ENCODE measurements at places on chromosomes 5 and 9.

DNA sequence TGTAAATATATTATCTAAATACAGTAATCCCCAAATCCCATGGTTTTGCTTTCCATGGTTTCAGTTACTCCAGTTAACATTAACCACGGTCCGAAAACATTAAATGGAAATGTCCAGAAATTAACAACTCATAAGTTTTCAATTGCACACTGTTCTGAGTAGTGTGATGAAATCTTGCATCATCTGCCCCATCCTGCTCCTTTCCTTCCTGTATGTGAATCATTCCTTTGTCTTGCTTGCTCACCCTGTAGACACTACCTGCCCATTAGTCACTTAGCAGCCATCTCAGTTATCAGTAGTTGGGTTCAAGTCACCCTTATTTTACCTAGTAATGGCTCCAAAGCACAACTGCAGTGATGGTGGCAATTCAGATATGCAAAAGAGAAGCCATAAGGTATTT lies 1568.5 kb upstream of the WWC1 start:
- no peak for DNase-seq

DNA sequence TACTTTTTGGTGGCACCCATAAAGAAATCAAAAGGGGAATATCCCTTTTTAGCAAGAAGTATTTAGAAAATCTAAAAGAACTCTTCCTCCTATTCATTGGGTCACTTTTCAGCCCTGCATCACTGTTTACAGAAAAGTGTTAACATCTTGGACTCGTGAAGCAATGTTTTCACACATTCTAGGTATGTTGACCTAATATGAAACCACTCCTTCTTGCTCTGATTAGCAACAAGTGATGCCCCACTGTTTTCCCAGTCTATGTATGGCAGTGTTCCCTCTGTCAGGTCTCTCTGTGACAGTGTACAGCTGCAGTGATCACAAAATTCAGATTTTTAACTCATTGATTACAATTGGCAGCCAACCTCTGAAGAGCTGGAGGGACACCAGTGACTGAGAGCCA lies 148.2 kb upstream of the SLC12A2 start:
- no peak for DNase-seq

GRCh38 chr9:131999692-132000551 lies 79.7 kb downstream of the MED27 start:
- DNase-seq, result no peak

- DNase-seq, result no peak
Observed at GRCh38 chr9:16833296-16833835, 37.1 kb downstream of the BNC2 start.

- no peak for DNase-seq
Observed at GRCh38 chr9:133950629-133951111, 41.5 kb downstream of the VAV2 start.

DNA sequence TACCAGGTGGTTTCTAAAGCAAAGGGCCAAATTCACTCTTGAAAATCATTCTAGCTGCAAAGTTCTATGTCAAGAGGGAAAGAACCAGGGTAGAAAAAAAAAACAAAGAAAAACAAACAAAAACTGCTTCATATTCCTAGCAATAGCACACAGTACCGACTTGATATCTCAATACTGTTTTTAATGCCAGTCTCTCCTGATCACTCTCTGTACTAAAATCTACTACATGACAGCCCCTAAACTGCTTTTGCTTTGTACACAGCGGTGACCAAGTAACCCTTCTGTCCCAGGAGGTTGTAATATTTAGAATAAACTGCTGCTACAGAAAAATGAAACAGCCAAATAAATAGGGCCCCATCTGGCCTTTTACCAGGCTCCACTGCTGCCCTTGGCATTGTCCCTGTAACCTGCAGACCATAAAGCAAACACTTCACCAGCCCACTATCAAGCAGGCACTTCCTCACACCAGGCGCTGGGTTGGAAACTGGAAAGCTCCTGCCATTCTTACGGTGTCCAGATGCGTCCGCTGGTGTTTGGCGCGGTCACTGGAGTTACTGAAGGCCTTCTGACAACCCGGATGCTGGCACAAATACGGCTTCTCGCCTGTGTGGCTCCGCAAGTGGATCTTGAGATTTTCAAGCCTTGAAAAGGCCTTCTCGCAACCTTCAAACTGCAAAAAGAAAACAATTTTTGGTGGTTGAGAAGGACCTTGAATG lies 363.2 kb downstream of the GLIS3 start:
- no peak for DNase-seq

DNA sequence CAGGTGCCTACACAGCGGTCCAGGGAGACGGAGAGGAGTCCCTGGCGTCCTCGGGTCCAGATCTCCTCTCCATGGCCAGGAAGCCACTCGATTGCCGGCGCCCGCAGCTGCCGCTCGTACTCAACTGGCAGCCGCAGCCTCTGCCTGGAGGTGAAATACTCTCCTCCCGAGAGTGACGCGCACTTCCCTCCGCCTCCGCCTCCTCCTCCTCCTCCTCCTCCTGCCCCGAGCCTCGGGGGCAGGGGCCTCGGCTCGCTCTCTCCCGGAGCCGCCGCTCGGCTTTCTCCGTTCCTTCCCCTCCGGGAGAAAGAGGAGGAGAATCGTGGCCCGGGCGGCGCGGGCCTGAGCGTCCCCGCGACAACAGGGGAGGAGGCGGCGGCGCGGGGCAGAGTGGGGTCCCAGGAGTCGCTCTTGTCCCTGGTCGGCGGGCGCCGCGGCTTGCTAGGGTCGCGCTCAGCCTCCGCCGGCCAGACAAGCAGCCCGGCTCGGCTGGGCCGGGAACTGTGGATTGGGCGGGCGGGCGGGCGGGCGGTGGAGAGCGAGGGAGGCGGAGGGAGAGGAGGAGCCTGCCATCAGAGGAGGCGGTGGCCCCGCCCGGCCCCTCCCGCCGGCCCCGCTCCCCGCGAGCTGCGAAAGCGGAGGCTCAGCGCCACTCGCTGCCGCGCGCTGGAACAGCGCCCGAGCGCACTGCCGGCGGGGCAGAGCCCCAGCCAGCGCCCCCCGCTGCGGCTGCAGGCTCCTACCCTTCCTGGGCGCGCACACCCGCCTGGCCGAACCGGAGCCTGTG lies at the start of gene CEMIP2:
CEMIP2 (minus strand) TSS at position 126 of the 787 bp plus-strand sequence. CDS start 18,140 bp downstream, outside the sequence.
- peak; percentile 89 for DNase-seq

- no peak for DNase-seq
Observed at GRCh38 chr9:110815361-110815760, 146.8 kb downstream of the MUSK start.

DNA sequence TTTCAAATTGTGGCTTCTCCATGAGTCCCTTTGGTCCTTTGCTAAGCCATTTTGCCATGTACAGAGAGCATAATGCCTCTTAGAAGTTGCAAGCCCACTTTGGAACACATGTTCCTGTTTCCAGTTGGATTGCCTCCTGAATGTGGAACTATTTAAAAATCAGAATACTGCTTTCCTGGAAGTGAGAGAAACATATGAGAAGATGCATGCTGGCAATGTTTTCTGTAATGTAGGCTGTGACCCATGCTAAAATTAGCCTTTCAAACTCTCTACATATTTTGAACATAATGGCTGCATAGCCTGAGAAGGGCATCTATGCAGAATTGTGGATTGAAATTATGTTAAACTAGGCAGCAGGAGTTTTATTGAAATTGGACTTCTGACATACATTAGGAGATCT lies 175.5 kb upstream of the PAPPA start:
- no peak for DNase-seq

- no peak for DNase-seq
Observed at GRCh38 chr9:4671737-4672136, 5.5 kb upstream of the SPATA6L start.

DNA sequence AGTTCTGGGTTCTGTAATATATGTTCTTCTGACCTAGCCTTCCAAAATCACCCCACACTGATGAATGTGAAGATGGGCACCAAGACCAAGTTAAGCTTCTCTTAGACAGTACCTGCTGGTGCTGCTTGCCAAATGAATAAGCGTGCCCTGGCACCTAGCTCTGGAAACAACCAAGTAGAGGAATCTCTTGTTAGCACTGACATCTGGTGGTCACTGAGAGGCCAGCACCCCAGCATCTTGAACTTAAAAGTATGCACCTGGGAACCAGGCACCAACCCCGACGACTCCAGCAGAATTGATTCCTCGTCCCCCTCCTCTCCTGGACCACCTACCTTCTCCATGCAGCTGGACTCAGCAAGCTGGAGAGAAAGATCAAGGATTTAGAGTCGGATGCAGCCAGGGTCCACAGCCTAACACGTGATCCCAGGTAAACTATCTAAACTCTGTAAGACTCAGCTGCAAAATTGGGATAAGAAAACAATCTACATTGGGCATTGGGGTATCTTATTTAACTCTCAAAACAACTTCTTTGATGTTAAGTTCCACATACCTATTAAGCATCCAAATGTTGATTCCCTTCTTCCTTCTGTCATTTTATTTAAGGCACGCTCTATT lies 89.8 kb downstream of the SLC1A3 start:
- DNase-seq, result no peak

- no peak for DNase-seq
Observed at GRCh38 chr9:132136151-132136780, 25.6 kb upstream of the NTNG2 start.

- no peak for DNase-seq
Observed at GRCh38 chr5:30981576-30981975, 211.9 kb upstream of the CDH6 start.

GRCh38 chr5:77630114-77630680 lies 8.3 kb downstream of the OTP start:
- no peak for DNase-seq

- no peak for DNase-seq
Observed at GRCh38 chr5:51495672-51496071, 112.4 kb downstream of the ISL1 start.

GRCh38 chr9:35076848-35077247 lies 2.9 kb downstream of the FANCG start:
- no peak for DNase-seq

- DNase-seq, result no peak
Observed at GRCh38 chr9:114677418-114677817, 4.6 kb downstream of the TEX48 start.

DNA sequence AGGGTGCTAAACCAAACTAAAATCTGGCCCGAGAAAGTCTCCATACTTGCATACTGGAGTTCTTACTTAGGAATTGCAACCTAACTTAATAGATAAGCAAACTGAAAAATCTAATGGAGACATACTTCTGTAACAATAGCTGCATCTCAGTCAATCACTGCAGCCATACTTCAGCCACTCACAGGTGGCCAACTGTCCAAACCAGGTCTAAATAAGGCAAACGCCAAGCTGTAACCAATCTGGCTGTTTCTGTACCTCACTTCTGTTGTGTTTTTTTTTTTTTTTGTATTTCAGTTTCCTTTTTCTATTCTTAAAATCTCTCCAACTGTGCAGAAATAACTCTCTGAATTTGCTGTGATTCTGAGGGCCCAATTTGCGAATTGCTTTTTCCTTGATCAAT lies 4.4 kb upstream of the NDUFB6 start:
- no peak for DNase-seq

- DNase-seq, result no peak
Observed at GRCh38 chr5:32710550-32711361, at the start of gene NPR3. Gene NPR3, plus strand, starts transcription at chr5:32711321. Its CDS starts 456 bp downstream, at chr5:32711777.

DNA sequence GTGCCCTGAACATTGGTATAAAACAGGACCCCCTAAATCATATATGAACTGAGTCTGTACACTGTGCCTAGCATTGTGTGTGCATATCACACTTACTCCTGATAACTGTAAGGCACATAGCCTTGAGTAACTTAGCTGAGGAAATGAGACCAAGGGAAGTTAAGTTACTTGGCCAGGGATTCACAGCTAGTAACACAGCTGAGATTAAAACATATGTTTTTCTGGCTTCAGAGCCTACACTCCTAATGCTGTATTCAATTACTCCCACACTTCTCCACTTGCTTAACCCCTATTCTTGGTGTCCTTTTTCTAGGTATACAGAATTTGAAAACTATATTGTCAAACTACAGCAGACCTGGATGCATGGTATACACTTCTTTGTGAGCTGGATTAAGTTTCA lies 12.8 kb downstream of the GHR start:
- no peak for DNase-seq

DNA sequence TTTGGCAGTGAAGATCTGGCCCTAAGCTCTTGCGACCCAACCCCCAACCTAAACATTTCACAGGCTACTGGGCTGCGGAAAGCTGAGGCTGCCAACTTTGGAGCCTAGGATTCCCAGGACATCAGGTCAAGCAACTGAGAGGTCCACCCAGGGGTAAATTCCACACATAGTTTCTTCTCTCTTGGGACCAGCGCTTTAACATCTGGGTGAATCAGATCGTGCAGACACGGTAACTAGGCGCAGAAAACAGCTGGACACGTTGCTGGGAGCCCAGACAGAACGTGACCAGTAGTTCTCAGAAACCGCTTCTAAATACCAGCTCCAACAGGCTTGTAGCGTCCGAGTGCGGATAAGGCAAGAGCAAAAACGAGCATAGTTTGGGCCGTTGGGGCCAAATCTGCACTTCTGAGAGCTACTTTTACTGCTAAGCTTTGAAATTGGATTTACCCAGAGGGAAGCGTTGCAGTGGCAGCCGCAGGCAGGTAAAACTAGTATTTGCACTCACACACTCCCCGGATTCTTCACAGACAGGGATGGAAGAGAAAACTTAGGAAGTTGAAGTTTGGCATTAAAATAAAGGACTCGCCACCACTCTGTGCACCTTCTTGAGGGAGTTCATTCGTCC lies 11.8 kb downstream of the ITGA1 start:
- DNase-seq, result peak; percentile 1

All from CD4-positive, alpha-beta T cell treated with Interleukin-6 at 100 ng/mL for 8 hours (primary cell).